ENCODE measurements at places on chromosomes 5 and 9.

DNA sequence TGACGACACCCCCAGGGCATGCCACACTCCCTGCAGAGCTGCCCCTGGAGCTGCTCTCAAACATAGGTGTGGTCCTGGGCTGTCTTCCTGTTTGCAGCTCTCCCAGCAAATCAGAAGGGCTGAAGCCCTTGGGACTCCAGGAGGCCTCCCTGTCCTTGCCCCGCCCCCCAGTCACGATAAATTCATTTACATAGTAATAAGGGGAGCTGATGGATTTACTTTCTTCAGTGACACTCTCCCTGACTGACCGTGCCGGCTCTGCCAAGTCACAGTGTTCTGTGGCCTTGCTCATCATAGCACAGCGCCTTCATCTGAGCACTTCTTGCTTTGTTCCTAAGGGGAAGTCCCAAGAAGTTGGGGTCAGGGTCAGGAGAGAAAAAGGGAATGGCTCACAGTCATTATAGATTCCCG, 121.4 kb downstream of the ENC1 start:
- DNase-seq: no peak

GRCh38 chr9:91903126-91903911, 46.7 kb downstream of the ROR2 start:
- no peak for DNase-seq

- DNase-seq: no peak
Measured at GRCh38 chr5:57437976-57438805, 44.4 kb downstream of the ACTBL2 start.

- no peak for DNase-seq
Measured at GRCh38 chr9:36346569-36346968, 53.5 kb downstream of the RNF38 start.

- no peak for DNase-seq
Measured at GRCh38 chr9:106859957-106860720, 2.8 kb upstream of the ZNF462 start.

- no peak for DNase-seq
Measured at GRCh38 chr9:68981789-68982188, 32.1 kb downstream of the PRKACG start.

GRCh38 chr5:38692346-38692745, 135.9 kb upstream of the LIFR start:
- DNase-seq: no peak

GRCh38 chr5:10724781-10725507, 36.1 kb downstream of the DAP start:
- DNase-seq: no peak

DNA sequence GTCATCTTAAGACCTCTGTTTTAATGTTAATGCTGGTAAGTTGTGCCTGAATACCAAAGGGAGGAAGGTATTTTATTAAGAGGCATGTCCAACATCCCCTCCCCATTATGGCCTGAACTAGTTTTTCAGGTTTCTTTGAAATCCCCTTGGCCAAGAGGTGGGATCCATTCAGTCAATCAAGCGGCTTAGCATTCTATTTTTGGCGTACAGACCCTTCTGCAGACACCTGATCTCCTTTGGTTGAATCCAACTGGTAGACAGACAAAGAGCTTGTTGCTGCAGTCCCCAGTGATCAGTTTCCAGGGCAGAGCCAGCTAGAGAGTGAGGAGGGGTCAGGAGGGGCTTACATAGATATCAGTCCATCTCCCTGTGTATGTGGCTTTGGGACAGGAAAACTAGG, 7.9 kb upstream of the KCNMB1 start:
- no peak for DNase-seq

GRCh38 chr9:19498015-19498414, 89.2 kb downstream of the ACER2 start:
- no peak for DNase-seq

GRCh38 chr5:128135286-128135685, 51.7 kb downstream of the SLC12A2 start:
- no peak for DNase-seq

- no peak for DNase-seq
Measured at GRCh38 chr5:107968998-107969397, 298.3 kb upstream of the EFNA5 start.

Data from stimulated activated CD8-positive, alpha-beta memory T cell treated with anti-CD3 and anti-CD28 coated beads, Interleukin-2, amount 100 ng/mL, for 1 hour (primary cell).